ENCODE measurements at places on chromosomes 3 and 15. TPM values are rescaled to one million over a fixed set of nuclear protein-coding genes. Genes with fewer than 3 reads are reported as not detected.

DNA sequence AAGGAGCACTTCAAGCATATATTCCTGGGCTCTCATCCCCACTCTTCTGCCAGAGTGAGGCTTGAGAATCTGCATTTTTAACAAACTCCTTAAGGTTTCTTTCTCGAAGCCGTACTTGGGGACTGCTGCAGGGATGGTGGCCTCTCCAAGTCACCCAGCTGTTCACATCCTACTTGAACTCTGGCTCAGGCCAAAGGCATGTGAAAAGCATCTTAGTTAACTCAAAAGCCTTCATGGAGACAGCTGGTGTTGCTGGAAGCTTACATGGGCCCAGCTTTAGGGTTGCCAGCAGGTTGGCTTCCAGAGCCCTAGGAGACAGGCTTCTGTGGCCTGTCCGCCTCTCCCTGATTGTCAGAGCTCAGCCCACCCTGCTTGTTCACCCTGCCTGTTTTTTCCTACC lies 139.2 kb downstream of the THSD4 start:
- DNase-seq, result no peak

GRCh38 chr3:63067999-63068645 lies 192.9 kb upstream of the CADPS start:
- no peak for DNase-seq

DNA sequence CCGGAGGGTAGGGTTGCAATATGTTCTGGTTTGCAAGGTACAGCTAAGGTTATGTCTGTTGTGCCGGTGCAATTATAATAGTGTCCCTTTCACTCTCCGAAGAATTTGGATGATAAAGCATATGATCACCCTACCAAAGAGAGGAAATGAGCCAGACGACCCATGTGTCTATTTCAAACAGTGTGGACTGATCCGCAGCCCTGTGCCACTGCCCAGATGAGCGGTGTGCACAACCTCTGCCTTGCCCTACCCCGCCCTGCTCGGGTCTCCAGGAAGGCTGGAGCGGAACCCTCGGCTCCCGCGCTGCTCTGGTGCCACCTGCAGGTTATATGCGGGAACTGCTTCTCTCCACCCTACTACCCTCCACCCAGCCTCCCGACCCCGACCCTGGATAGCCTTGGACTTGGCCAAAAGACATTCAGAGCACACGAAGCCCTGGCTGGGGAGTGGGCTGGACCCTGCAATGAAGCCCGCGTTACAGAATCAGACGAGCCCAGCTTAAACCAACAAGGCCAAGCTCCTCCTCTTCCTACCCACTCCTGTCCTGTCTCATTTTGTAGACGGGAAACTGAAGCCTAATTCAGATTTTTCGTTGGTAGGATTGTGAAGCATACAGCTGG lies 68.4 kb upstream of the CHRNB4 start:
- peak; percentile 49 for DNase-seq

DNA sequence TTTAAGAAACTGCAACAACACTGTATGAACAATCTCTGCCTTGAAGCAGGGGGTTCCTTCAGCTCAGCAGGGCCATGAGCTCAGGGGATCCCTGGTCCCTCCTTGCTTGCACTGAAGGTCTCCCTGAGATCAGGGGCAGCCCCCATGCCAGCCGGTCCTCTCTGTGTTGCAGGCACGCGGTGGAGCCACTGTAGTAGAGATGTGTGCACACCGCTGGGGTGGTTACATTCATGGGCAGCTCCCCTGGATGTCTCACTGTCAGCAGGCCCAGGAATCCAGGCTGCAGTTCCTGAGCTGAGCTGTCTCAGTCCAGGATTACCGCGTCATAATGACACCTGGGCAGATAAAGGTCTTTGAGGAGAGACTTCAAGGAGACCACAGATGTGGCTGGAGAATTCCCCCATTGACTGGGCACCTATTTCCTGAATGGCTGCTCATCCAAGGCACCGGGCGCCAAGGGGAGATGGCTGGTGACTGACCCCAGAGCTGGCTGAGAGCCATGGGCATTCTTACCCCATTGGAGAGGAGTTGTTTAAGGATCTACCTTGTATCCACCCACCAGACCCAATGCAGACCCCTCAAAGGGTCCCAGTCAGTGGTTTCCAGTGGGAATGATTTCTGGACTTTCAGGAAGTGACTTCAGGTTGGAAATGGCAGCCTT lies 10.4 kb upstream of the KLF13 start:
- DNase-seq, result no peak

DNA sequence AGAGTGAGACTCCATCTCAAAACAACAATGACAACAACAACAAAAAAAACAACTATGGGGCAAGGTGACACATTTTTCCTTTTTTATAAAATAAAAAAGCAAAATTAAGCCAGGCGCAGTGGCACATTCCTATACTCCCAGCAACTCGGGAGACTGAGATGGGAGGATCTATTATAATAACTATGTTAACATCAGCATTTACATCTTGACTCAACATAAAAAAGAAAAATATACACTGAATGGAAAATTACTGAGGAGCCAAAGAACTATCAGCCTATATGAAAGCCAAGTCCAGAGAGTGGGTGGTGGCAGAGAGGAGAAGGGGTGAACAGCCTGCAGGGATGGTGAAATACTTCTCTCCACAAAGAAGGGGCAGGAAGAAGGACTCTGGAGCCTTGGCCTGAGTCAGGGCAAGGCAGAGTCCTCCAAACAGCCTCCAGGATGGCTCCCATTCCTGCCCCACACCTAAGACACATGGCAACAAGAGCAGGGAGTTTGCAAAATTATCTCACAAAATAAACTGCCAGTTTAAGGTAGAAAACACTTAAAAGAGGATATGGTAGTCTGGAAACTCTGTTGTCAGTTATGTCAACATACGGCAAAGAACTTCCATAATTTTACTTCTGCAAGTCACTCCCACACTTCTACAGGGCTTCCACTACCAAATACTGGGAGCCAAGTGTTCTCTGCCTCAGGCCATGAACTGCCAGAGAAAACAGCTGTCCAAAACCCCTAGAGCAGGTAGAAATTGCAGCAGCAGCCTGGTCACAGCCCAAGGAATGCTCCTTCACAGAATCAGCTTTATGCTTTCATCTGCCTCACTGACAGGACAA lies 25.9 kb downstream of the HSPBAP1 start:
- DNase-seq, result no peak

GRCh38 chr3:51388286-51389029 lies 2.6 kb upstream of the RBM15B start:
- DNase-seq, result no peak

GRCh38 chr3:108485146-108485545 lies 25.2 kb downstream of the MYH15 start:
- no peak for DNase-seq

DNA sequence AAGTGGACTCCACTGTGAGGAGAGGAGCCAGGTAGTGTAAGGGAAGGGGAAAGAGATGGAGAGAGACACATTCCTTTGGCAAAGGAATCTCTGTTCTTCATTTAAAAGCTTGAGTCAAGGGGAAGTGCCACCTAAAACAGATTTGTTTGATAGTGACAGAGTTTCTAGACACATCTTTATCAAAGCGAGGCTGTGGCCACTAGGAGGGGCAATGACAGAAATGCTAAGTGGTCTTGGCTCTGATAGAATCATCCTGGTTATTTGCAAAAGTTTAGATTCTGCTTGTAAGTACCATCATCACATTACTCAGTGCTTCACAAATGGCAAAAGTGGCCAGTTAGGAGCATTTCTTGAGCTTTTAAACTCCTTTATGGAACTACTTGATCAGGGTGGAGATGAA lies 261.4 kb downstream of the CNTN3 start:
- no peak for DNase-seq

GRCh38 chr3:65830948-65831732 lies 207.6 kb downstream of the MAGI1 start:
- no peak for DNase-seq

Gene PIK3CA
- total RNA-seq, result 34.0 TPM

Gene SLC15A2
- total RNA-seq, result 1.6 TPM

Gene DAZL
- not detected for total RNA-seq

Gene OR5K3
- not detected for total RNA-seq

Gene TMC3
- not detected for total RNA-seq

Gene EFCAB12
- 2.4 TPM for total RNA-seq

Gene ARNT2
- total RNA-seq, result not detected

Gene FILIP1L
- total RNA-seq, result 0.32 TPM

Measured in T-cell (primary cell).